ENCODE measurements at places on chromosomes 2 and 18. TPM values are rescaled to one million over a fixed set of nuclear protein-coding genes. Genes with fewer than 3 reads are reported as not detected.
A peak's percentile ranks its signal among the peaks of the same experiment; 100 is the strongest.

The CLEC4F gene
- total RNA-seq = not detected

The FOSL2 gene
- 156 TPM for total RNA-seq

The CCT4 gene
- 203 TPM for total RNA-seq

GRCh38 chr2:41414486-41415230, 633.2 kb upstream of the PKDCC start:
- no peak overlapping the region for H3K4me3 ChIP-seq
- H3K27ac ChIP-seq = no peak overlapping the region
- H3K36me3 ChIP-seq = no peaks in the 10 kb centered on the region
- no peak for DNase-seq

DNA sequence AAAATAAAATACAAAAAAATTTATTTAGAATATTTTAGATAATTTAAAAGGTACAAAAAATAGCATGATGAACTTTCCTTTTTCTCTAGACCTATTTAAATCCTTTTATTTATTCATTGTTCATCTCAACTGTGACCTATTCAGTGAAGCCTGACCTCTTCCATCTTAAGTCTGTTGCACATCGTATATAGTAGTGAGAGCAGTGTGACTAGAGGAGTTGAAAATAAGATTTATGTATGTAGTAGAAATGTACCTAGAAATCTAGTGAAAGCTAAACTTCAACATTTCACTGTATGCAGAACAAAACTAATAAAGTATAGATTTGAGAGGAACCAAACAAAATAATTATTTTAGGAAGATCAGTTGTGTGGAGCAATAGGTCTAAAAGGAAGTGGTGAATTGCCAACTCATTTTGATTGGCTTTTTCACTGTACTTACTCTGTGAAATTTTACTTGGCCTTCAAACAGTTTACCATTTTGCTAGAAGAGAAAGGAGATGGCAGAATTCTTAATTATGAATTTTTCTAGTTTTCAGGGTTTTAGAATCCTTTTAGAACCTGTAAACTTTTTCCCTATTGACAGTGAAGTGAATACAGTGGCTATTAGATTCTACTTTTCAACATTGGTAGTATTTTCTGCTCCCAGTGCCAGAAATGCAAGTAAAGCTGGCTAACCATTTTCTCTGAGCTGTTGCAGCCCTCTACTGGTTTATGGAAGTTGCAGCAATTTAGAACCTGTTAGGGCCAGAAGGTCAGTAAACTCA, 11.0 kb downstream of the ANKRD12 start:
- H3K4me3 ChIP-seq = no peak overlapping the region
- peak; percentile 54 for DNase-seq
- no peaks in the 10 kb centered on the region for H3K4me1 ChIP-seq
- H3K27ac ChIP-seq = no peak overlapping the region
- H3K27me3 ChIP-seq = no peaks in the 10 kb centered on the region

GRCh38 chr2:80259292-80259691, 45.3 kb downstream of the LRRTM1 start:
- H3K36me3 ChIP-seq = no peaks in the 10 kb centered on the region
- H3K4me1 ChIP-seq = no peaks in the 10 kb centered on the region
- no peak for DNase-seq
- no peaks in the 10 kb centered on the region for H3K27me3 ChIP-seq
- no peak overlapping the region for H3K27ac ChIP-seq

- H3K27ac ChIP-seq = no peak overlapping the region
- H3K4me1 ChIP-seq = no peaks in the 10 kb centered on the region
- no peaks in the 10 kb centered on the region for H3K27me3 ChIP-seq
- no peak overlapping the region for H3K4me3 ChIP-seq
- no peak for DNase-seq
These were observed 146.1 kb upstream of the ZEB2 start for GRCh38 chr2:144666032-144666431.

The RDH14 gene
- total RNA-seq = 16.0 TPM

The RPRM gene
- 0.53 TPM for total RNA-seq

DNA sequence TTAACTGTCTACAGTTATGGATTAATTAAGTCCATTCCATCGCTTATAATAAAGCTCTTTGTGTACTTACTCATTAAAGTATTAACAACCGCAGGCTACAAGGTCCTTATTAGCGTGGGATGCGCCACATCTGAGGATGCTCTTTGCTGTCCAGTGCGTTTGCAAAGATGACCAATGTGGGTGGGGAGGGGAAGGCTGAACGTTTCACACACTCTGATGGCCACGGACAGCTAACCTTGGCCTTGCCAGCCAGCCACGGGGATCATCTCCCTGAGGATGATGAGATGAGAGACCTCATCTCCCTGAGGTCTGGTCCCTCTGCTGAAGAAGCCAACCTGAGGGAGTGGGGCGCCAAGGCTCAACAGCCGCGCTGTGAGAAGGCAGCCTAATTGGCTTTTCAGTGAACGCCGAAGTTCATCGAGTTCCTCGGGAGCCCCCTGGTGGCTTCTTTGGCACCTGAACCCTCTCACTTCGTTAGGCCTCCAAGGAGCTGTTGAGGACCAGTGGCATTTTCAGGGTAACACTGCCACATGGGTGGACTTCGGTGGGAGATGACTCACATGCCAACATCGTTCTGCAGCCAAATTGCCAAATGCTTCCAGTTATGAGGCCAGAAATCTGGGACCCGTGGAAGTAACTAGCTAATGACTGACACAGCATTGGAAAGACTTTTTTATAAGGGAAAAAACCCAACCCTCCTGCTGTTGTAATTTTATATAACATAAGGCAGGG, 69.3 kb upstream of the SEC11C start:
- no peaks in the 10 kb centered on the region for H3K27me3 ChIP-seq
- H3K4me3 ChIP-seq = no peak overlapping the region
- DNase-seq = peak; percentile 54
- peaks cover 5% of the 10 kb centered on the region for H3K4me1 ChIP-seq
- no peak overlapping the region for H3K27ac ChIP-seq

GRCh38 chr18:47882641-47883040, 47.8 kb downstream of the SMAD2 start:
- H3K36me3 ChIP-seq = no peaks in the 10 kb centered on the region
- no peak overlapping the region for H3K4me3 ChIP-seq
- H3K27me3 ChIP-seq = no peaks in the 10 kb centered on the region
- H3K27ac ChIP-seq = no peak overlapping the region
- DNase-seq = no peak

- no peaks in the 10 kb centered on the region for H3K4me1 ChIP-seq
- H3K27ac ChIP-seq = no peak overlapping the region
- no peak overlapping the region for H3K4me3 ChIP-seq
- H3K36me3 ChIP-seq = no peaks in the 10 kb centered on the region
- no peak for DNase-seq
These were observed 7.9 kb downstream of the GREB1 start for GRCh38 chr2:11541693-11542274.

GRCh38 chr2:200311139-200311538, 4.6 kb downstream of the SPATS2L start:
- no peaks in the 10 kb centered on the region for H3K27me3 ChIP-seq
- no peak for DNase-seq
- H3K4me3 ChIP-seq = no peak overlapping the region
- H3K27ac ChIP-seq = peak overlapping the region; percentile 22
- peaks cover 3% of the 10 kb centered on the region for H3K36me3 ChIP-seq
- peaks cover 30% of the 10 kb centered on the region for H3K4me1 ChIP-seq

- H3K4me1 ChIP-seq = peaks cover 15% of the 10 kb centered on the region
- no peaks in the 10 kb centered on the region for H3K36me3 ChIP-seq
- DNase-seq = peak; percentile 26
These were observed 239.6 kb downstream of the CDH20 start for GRCh38 chr18:61572871-61573270.

DNA sequence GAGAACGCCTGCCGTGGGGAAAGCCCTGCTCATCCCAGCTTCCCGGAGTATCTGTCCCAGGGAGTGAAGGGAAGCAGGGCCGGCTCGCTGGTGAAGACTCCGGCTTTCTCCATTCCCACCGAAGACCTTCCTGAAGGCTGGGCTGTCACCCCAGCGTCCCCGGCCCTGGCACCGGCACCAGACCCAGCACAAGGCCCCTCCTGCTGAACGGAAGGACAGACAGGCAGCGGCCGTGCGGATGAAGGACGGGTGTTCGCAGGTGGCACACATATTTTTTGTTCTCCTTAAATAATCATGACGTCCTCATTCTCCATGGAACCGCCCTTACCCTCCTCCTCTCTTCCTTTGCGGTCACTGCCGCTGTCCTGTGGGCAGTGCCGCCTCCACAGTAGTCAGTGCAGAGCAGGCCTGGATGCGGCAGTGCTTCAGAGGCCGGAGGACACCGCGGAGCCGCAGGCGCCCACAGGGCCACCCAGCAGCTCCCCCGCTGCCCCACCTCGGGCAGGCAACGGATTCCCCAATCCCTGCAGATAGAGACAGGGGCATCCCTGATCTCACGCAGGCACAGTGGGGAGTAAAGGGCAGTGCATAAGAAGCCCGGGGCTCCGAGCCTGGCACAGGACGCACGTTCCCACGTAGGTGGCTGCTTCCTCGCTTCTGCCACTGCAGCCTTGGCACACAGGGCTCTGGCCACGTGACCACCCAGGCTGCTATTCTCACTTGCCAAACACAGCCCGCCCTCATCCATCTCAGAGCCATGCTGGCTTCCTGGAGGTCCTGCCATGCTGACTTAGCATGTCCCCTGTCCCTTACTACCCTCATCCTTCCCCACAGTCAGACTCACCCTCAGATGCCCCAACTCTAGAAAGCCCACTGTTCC, 229.7 kb downstream of the EIPR1 start:
- no peak overlapping the region for H3K4me3 ChIP-seq
- H3K4me1 ChIP-seq = no peaks in the 10 kb centered on the region
- no peak overlapping the region for H3K27ac ChIP-seq
- no peaks in the 10 kb centered on the region for H3K36me3 ChIP-seq
- DNase-seq = no peak
- H3K27me3 ChIP-seq = no peaks in the 10 kb centered on the region

GRCh38 chr2:9799011-9799596, 44.2 kb upstream of the TAF1B start:
- no peak overlapping the region for H3K27ac ChIP-seq
- DNase-seq = no peak
- no peaks in the 10 kb centered on the region for H3K36me3 ChIP-seq
- no peaks in the 10 kb centered on the region for H3K27me3 ChIP-seq
- peaks cover 33% of the 10 kb centered on the region for H3K4me1 ChIP-seq

- peaks cover 27% of the 10 kb centered on the region for H3K4me1 ChIP-seq
- H3K4me3 ChIP-seq = no peak overlapping the region
- DNase-seq = no peak
- H3K36me3 ChIP-seq = no peaks in the 10 kb centered on the region
- no peak overlapping the region for H3K27ac ChIP-seq
These were observed 3.6 kb upstream of the GBX2 start for GRCh38 chr2:236171680-236172254.

- no peaks in the 10 kb centered on the region for H3K27me3 ChIP-seq
- H3K4me3 ChIP-seq = no peak overlapping the region
- no peaks in the 10 kb centered on the region for H3K36me3 ChIP-seq
These were observed 7.5 kb upstream of the SCN1A start for GRCh38 chr2:166135152-166135848.

DNA sequence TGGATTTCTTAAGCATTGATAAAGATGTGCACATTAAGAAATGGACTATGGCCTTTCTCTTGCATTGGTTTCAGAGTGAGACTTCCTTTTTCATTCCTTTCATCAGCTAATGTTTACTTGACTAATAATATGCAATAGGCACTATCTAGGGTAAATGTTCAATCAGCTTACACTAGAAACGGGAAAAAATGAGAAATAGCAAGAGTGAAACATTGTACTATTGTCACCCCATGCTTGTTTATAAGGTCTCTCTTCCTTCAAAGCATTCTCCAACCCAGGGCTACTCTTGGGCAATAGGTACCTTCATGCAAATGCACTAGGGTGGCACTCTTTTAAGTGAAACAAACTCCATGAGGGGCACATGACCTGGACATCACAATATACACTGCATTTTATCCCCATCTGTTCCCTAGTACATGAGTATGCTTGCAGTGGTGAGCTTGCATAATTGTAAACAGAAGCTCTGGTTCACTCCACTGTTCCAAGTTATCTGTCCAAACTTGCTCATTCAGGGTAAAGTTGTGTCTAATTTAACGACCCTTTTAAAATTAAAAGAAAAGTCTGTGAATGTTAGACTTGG, 402.3 kb downstream of the ERBB4 start:
- no peak overlapping the region for H3K4me3 ChIP-seq
- DNase-seq = no peak
- H3K36me3 ChIP-seq = no peaks in the 10 kb centered on the region
- H3K4me1 ChIP-seq = no peaks in the 10 kb centered on the region

The TGFA gene
- total RNA-seq = 0.55 TPM

DNA sequence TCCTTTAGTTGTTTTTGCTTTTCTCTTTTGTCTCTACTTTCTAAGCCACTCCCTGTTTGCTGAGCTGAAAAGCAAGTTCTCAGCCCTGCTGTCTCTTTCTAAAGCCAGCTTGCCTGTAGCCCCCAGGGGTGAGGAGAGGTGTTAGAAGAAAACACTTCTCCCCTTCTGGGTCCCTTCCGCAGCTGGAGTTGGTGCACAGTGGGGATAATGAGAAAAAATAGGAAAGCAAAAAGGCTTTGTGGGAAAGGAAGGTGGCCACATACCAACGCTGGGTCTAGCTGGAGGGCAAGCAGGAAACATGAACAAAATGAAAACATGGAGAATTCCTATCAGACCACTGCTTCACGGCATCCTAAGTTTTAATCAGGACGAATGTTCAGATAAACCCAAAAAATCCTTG, 15.5 kb upstream of the SLC20A1 start:
- no peak for DNase-seq
- no peak overlapping the region for H3K4me3 ChIP-seq
- no peaks in the 10 kb centered on the region for H3K27me3 ChIP-seq
- H3K36me3 ChIP-seq = no peaks in the 10 kb centered on the region
- peaks cover 61% of the 10 kb centered on the region for H3K4me1 ChIP-seq

The DNER gene
- 1.0 TPM for total RNA-seq

The YWHAQ gene
- total RNA-seq = 358 TPM

The THUMPD2 gene
- total RNA-seq = 9.4 TPM

GRCh38 chr2:113209011-113209645, 35.4 kb downstream of the PSD4 start:
- peaks cover 24% of the 10 kb centered on the region for H3K4me1 ChIP-seq
- no peaks in the 10 kb centered on the region for H3K27me3 ChIP-seq
- H3K27ac ChIP-seq = no peak overlapping the region
- peak; percentile 56 for DNase-seq
- no peaks in the 10 kb centered on the region for H3K36me3 ChIP-seq

- no peak for DNase-seq
- no peak overlapping the region for H3K27ac ChIP-seq
- H3K4me3 ChIP-seq = peak overlapping the region; percentile 47
- peaks cover 53% of the 10 kb centered on the region for H3K27me3 ChIP-seq
These were observed 1.5 kb downstream of the CACNB4 start for GRCh38 chr2:152097290-152097800.

GRCh38 chr2:50878251-50878650, 153.7 kb downstream of the NRXN1 start:
- no peak overlapping the region for H3K4me3 ChIP-seq
- no peaks in the 10 kb centered on the region for H3K27me3 ChIP-seq
- no peaks in the 10 kb centered on the region for H3K4me1 ChIP-seq
- no peak for DNase-seq

DNA sequence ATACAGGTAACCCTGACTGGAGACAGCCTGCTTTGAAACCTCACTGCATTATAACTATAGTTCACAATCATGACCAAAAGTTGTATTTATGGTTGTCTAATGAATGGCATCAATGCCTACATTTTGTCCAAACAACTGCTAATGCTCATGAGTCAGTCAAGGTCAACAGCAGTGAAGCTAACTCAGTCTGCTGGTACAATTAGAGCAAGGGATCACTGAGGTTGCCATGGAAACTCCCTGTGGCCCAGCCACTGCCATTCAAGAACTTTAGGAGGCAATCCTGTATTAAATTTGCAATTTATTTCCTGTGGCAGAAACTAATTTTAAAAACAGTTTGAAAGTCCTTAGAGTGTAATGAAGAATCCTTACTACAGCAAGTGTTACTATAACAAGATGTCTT, 185.1 kb upstream of the SMAD7 start:
- peak; percentile 22 for DNase-seq
- no peaks in the 10 kb centered on the region for H3K4me1 ChIP-seq
- H3K27ac ChIP-seq = no peak overlapping the region
- no peaks in the 10 kb centered on the region for H3K27me3 ChIP-seq
- no peak overlapping the region for H3K4me3 ChIP-seq
- H3K36me3 ChIP-seq = no peaks in the 10 kb centered on the region
